ENCODE measurements at places on chromosomes 7 and 10.
A peak's percentile ranks its signal among the peaks of the same experiment; 100 is the strongest.

GRCh38 chr7:148211740-148212151, 378.8 kb upstream of the C7orf33 start:
- DNase-seq, result no peak

GRCh38 chr10:131993275-131993674, 11.6 kb upstream of the BNIP3 start:
- no peak for DNase-seq

GRCh38 chr10:6071181-6072175, 9.3 kb upstream of the IL2RA start:
- DNase-seq, result no peak

DNA sequence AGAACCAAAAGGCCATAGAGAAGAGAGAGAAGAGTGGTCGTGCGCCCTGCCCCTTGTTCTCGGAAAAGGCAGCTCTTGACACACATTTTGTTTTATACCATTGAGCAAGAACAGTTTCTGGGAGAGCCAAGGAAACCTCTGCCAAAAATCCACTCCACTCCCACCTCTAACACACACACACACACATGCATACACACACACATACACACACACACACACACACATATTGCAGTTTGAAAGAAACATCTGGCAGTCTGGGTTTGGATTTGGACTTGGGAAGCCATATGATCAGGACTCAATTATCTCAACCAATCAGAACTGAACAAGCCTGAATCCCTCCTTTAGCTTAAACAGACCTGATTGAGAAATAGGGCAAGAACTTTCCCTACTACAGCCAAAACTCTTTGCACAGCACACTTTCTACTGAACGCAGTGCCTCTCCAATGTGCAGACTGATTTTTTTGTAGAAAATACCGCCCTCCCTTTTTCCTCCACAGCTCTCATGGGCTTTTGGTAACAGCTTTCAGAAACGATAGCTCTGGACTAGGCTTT, 484.0 kb upstream of the ZWINT start:
- DNase-seq, result no peak

DNA sequence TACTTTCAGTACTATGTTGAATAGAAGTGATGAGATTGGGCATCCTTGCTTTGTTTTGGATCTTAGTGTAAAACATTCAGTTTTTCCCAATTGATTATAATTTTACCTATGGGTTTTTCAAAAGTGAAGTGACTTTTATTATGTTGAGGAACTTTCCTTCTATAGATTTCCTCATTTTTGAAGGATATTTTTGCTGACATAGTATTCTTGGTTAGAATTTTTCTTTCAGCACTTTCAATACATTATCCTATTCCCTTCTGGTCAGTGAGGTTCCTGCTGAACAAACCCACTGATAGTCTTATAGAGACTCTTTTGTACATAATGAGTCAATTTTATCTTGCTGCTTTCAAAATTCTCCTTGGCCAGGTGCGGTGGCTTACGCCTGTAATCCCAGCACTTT, 297.2 kb downstream of the SUGCT start:
- DNase-seq, result no peak

DNA sequence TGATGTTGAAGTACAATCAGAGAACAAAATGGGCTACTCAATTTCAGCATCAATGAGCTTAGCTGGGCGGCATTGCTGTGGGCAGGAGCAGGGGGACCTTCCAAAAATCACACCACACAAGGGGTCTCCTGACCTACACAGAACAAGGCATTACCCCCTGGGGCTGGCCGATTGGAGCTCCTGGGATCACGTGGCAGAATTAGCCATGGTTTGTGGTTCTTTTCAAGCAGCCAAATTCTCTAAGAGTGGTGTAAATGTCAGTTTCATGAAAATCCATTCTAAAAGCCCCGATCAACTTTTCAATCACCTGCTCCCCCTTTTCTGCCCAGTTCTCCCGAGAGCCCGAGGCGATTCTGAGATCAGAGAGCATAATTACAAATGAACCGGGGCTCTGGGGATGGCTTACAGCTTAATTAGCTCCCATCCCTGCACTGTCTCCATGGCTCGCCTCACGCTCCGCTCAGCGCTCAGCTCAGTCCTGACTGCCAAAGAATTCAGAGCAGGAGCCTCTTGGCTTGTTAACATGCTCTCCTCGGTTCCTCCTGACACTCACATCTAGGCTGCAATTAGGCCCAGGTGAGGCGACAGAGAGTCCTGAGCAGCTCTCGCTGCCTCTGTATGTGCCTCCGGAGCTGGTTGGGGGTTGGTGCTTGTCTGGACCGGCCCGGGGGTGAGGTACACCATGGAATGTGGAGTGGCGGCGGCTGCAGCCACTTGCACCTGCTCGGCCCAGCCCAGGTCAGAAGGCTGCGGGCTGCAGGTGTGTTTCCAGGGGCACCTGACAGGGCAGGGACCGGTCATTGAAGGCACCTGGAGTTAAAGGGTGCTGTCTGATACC, 111.8 kb downstream of the WDR11 start:
- DNase-seq, result no peak

GRCh38 chr10:69869291-69869961, 67.7 kb downstream of the COL13A1 start:
- peak; percentile 74 for DNase-seq

DNA sequence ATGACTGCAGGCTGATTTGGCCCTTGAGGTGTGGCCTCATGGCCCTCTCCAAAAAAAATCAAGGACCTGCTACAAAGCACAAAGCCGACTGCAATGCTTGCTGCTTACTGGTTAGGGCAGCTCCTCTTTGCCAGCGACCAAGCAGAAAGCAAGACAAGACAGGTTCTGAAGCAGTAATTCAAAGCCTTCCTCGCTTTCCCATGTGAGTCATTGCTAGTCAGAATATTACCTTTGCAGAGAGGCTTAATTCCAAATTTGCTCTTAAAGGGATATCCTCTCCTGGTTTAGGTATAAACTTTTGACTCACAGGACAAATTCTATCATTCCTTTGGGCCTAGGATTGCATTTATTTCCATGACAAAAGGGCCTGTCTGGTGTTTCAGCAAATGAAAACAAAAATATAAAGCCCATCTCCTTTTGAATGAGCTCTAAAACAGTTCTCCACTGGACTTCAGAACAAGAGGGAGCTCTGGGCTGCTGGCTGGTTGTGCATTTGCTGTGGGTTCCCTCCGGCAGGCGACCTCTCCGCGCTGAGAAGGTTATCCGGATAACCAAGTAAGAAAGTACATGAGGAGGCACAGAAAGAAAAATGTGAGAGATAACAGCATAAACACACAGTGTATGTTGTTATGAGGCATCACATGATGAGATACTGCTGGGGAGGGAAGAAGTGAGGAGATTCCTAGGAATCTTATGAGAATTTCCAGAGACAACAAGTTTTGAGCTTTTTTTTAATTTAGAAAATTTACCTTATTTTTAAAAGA, 90.8 kb downstream of the EGFR start:
- DNase-seq, result no peak

- no peak for DNase-seq
Measured at GRCh38 chr7:137572056-137572784, 228.7 kb upstream of the PTN start.

GRCh38 chr7:131106681-131107336, 220.9 kb upstream of the MKLN1 start:
- DNase-seq, result no peak

DNA sequence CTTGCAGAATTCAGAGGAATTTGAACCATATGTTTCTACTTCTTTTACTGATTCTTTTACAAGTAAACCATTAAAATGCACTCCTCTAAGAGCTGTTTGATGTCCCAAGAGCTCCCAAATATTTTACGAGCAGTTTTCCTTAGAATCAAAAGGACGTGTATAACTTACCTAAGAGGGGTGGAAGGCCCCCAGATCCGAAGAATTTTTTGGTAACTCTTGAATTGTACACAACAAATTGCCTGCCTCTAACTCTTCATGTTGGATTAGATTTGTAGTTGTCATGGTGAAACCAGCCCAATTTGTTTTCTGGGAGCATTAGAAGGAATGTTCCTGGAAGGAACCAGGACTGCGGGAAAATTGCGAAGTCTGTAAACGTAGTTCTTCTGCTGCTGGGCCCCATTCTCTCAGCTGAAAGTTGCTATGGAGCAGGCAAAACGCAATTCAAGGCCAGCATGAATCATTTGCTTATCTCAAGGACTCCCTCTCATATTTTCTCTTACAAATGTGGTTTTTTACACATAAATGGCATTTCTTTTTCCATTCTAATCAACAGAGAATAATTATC, 124.8 kb upstream of the TMEM72 start:
- no peak for DNase-seq

GRCh38 chr7:45985902-45986301, 64.8 kb upstream of the IGFBP3 start:
- no peak for DNase-seq

DNA sequence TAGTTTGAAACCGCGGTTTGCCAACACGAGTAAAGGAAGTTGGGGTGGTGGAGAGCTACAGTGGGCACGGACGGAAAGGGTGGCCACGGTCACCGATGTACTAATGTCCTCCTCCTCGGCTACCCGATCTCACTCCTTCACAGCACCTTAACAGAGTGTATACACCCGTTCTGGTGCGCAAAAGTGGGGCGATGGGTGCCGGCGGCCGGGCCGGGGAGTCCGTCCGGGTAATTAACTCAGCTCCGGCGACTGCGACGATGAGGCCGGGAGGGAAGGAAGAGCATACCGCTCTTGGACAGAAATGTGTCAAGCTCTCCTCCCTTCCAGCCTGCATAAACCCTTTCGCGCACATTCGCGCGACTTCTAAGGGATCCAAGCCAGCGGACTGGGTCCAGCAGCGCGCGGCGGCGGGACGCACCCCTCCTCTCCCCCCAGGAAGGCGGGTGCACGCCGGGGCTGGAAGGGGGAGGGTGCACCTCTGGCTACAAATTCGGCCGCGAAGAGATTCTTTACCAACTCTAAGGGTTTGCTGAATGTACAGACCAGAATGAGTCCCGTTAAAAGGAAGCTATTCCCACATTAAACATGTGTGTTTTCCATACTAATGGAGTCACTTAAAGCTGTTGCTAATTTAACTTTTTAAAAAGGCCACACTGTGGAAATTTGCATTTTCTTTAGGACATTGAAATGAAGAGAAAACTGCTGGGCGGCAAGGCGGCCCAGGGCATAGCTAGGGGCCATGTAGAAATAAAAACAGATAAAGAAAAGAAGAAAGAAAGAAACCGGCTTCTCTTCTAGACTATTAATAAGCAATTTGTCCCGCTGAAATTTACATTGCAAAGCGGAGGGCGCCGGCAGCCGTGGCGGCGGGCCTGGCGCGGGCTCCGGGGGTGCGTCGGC, 6.6 kb upstream of the EBF3 start:
- DNase-seq, result no peak

DNA sequence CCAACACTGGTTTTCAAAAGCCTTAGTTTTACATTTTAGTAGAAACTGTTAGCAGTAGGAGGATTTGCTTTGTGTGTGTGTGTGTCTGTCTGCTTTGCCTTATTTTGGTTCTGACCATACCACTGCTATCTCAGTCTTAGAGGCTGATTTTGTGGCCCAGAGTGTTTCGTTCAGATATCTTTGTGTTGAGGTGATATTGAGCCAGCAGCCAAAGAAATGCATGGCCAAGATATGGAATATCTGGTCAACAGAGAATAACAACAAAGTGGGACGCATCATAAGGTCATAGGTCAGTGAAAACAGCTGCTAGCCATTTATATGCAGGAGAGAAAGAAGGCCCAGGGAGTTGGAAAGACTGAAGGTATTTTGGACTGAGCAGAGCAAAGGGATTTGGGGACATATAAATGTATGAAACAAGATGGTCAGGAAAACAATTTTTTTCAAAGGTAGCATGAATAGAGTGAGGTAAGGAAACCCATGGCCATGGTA, 47.7 kb downstream of the KIAA1217 start:
- no peak for DNase-seq

GRCh38 chr10:72171175-72171630, 44.6 kb upstream of the ANAPC16 start:
- DNase-seq, result peak; percentile 42

- no peak for DNase-seq
Measured at GRCh38 chr10:30227481-30227880, 121.6 kb downstream of the MTPAP start.

- DNase-seq, result no peak
Measured at GRCh38 chr10:92490387-92490786, 83.5 kb downstream of the IDE start.

DNA sequence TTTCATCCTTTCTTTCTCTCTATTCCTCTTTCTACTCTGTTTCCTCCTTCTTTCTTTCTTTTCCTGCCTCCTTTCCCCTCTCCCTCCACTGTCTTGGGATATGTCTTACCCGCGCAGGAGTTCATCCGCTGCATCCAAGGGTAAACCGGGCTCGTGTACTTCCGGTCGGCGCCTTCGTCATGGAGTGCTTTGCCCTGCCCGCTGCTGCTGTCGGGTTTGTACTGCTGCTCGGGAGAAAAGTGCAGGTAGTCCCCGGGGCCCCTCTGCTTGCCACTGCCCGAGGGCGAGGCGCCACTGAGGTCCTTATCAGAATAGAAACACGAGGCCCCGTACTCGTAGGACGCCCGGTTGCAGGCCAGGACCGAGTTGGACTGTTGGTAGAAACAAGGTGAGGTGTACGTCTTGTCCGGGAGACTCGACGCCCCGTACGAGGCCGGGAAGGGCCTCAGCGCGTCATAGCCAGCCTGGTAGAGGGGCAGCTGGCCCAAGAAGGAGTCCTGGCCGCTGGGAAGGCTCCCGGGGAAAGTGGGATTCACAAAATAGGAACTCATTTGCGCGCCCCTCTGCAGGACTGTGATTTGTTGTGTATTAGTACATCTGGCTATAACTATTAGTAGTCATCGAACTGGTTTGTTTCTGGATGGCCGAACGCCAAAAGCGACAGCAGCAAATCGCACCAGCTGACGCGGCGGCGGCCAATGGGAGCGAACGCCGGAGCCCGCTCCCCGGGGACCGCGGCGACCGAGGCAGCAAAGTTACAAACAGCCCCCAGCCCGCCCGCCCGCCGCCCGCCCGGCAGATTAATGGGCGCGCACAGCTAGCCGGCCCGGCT, at the start of gene HOXA6:
TSS of gene HOXA6 (minus strand) at position 576 of the 832 bp plus-strand sequence. CDS start at position 551, 25 bp downstream.
- DNase-seq, result no peak

- no peak for DNase-seq
Measured at GRCh38 chr10:53276797-53277196, 504.2 kb upstream of the MBL2 start.

DNA sequence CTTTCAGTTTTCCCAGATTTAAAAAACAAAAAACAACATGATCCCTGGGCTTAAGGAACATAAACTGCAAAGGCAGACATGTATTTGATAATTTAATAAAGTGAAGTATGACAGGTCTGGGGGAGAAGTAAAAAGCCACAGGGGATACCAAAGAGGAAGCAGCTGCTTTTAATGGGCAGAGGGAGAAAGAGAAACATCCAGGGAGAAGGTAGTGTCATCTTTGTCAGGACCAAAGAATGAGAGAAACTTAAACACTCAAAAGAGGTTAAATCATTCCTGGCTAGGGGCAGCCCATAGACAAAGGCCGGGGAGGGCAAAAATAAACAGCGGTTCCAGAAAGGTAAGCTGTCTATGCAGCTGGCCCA, 94.5 kb downstream of the GRB10 start:
- no peak for DNase-seq

DNA sequence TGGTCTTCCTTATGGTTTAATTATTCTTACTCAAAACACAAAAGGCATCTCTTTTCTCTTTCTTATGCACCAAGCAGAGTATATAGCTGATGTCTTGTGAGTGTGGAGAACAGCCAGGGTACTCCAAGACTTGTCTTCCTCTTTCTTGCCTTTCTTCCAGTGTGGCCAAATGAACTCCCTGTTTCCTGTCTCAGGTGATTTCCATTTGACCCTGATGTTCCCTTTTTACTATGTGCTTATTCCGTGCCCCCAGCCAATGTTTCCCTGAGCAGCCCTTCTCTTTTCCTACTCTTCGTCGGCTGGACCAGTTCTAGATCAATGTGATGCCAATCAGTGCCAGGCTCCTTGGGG, 12.6 kb downstream of the OR9A4 start:
- no peak for DNase-seq

Data from fibroblast of the conjunctiva (primary cell).